Activated naive CD4-positive, alpha-beta T cell treated with anti-CD3 and anti-CD28 coated beads, Interleukin-2, amount 50 U/mL, for 72 hours (primary cell): ENCODE measurements at places on chromosomes 4 and X.
A peak's percentile ranks its signal among the peaks of the same experiment; 100 is the strongest.

DNA sequence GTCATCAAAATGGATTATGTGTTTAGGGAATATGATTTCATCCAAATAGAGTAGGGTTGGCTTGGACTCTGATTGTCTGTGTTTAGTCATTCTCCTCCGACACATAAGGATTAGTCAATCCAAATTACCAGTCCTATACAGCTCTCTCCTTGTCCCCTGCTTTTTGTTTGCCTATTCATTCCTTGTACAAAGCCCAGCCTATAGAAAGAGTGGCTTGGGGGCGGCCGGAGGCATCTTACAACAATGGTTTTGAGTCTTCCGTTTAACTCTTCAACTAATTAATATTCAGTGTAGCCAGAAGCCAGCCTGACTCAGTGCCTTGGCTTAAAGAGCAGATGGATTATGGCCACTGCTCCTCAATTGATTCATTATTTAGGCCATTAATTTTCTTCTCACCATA, 796.6 kb upstream of the POU3F4 start:
- no peak for DNase-seq

DNA sequence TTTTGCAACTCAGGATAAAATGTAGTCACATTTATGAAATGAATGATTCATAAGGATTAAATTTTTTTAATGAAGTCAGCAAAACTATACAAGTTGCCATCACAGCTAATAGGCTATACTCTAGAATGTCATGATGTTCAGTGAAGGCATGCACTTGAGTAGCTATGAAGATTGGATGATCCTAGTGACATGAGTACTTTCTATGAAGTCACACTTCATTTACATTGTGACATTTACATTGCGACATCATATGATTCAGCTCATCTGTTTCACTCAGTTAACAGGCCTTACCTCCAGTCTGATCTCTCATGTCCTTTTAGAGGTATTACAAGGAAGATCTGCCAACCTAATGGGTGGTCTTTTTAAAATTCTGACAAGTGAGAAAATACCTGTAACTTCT, 82.7 kb upstream of the FGF13 start:
- no peak for DNase-seq

GRCh38 chrX:45598861-45599260, 398.2 kb upstream of the DIPK2B start:
- DNase-seq, result no peak

- no peak for DNase-seq
These were observed 25.1 kb upstream of the USO1 start for GRCh38 chr4:75699299-75699698.

DNA sequence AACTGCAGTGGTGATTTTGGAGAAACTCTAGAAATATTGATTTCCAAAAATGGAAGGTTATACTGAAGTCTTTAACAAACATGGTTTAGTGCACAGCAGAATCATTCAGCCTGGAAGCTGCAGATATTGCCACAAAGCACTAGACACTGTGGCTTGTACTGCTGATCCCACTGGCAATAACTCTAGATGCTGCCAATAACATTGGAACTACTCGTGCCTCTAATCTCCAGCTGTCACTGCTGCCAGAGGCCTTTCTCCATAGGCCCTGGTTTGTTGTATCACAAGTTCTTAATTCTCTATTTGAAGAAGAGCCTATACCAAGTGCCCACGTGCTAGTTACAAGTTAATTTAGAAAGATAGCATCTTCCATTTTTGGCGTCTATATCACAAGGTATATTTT, 19.3 kb downstream of the DMP1 start:
- no peak for DNase-seq

- no peak for DNase-seq
These were observed 1.4 kb downstream of the XK start for GRCh38 chrX:37686996-37687395.

DNA sequence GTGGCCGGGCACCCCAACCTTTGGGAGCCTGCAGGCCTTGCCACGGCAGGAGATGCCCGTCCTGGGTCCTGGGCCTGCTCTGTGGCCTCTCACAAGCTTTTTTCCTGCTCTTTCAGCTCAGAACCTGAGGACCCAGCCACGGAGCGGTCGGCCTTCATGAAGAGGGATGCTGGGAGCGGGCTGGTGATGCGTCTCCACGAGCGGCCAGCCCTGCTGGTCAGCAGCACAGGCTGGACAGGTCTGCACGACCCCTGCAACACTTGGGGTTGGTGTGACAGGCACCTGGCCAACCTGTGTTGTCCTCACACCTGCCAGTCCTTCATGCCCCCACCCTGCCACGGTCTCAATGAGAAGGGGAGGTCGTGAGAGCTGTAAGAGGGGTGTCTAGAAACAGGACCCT, 170.0 kb downstream of the ADRA2C start:
- DNase-seq, result no peak

GRCh38 chr4:184459413-184459812, 14.9 kb downstream of the IRF2 start:
- DNase-seq, result no peak

DNA sequence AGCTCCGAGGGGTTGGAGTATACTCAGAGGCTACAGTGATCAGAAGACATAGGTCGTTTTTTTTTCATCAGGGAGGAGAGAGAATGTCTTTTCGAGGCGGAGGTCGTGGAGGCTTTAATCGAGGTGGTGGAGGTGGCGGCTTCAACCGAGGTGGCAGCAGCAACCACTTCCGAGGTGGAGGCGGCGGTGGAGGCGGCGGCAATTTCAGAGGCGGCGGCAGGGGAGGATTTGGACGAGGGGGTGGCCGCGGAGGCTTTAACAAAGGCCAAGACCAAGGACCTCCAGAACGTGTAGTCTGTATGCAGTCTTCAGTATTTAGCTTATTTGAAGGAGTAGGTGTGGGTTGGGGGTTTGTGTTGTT, 500 bp downstream of the GAR1 start:
- DNase-seq, result peak; percentile 46

DNA sequence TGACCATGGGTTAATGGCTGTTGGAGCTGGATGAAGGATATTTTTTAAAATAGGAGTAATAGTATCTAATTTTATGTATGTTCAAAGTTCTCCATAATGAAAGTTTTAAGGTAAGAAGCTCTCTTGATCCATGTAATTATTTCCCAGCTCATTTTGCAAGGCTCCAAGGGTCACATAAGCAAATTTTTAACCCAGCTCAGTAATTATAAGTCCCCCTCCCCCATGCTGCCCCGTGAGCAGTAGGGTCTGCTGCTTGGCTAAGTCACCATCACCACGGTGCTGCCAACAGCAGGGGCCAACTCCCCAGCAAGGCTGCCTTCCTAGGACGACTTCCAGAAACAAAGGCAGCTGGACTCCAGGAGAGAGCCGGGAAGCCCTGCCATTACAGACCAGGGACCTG, 340.0 kb downstream of the FBXW7 start:
- DNase-seq, result no peak

DNA sequence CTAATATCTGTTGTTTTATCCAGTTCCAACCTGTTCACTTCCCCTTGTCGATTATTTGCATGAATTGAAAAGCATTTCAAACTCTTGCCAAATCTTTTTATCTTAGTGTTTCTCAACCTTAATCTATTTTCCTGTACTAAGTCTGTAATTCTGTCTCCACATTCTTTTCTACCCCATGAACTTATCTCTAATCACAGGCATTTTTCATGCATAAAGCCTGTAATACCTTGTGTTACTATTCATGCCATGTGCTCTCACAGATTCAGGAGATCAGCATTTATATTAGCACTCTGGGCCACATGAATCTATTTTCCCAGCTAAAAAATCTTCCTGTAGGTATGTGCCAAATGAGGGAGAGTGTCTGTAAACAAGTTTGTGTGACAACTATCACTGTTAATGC, 1360.9 kb downstream of the STIM2 start:
- DNase-seq, result no peak

DNA sequence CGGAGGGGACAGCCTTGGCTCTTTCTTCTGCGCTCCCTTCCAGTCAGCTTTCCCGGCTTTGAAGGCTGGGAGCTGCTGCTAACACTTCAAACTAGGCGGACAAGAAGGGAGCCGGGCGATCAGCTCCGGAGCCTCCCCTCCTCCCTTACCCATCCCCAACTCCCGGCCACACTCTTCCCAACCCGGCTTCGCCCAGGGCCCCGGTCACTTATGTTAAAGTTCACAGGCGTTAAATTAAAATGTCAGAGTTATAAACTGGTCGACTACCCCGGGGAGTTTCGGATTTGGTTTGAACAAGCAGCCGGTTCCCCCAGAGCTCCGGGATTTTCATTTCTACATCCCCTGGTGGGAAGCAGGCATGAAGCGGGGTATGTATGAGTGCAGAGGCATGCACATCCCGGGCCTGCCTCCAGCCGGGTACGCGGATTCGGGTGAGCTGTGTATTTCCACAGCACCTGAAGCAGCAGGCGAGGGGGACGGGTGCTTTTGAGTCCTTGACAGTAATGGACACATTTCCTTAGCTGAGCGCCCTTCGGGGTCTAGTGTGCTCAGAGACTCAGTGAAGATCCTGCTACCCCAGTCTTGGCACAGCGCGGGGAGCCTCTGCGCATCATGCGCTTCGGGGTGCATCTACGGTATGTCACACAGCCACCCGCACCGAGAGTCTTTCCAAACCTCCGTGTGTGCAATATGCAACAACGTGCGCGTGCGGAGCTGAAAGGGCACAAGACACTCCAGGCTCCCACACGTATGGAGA, 880 bp downstream of the UNC5C start:
- DNase-seq, result no peak

DNA sequence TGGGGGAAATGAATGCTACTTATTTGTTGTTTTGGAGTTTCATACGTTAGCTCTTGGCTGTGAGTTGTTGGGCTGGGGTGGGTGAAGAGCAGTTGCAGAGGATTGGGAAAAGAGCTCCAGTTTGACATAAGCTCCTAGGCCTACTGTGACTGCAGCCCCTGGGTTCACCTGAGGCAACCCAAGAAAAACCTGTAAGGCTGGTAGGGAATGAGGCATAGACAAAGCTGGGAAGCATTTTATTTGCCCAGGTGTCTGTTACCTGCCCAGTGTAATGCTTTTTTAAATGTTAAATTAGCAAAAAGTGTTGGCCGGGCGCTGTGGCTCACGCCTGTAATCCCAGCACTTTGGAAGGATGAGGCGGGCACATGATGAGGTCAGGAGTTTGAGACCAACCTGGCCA, 160.0 kb downstream of the FHIP1A start:
- DNase-seq, result no peak
